ENCODE measurements at places on chromosomes 1 and 21.

- DNase-seq, result no peak
These were observed 13.3 kb downstream of the TRIM11 start for GRCh38 chr1:228393268-228393701.

DNA sequence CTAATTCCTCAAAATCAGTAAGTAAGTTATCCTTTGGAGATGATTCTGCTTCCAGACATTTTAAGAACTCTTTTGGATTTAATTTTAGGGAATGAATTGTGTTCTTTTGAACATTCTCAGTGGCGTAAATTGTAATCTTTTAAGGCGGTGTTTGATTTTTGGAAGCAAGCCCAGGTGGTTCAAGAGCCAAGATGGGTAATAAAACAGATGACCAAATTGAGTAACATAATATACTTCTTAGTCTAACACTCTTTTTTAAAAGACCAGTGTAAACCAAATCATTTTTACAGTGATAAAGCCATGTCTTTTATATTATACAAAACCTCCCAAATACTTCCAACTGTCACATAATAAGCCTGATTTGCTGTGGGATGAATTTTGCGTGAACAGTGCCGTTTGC, 133.8 kb downstream of the LRRC40 start:
- no peak for DNase-seq

- DNase-seq, result no peak
These were observed 9.7 kb upstream of the TTLL7 start for GRCh38 chr1:84008631-84009030.

DNA sequence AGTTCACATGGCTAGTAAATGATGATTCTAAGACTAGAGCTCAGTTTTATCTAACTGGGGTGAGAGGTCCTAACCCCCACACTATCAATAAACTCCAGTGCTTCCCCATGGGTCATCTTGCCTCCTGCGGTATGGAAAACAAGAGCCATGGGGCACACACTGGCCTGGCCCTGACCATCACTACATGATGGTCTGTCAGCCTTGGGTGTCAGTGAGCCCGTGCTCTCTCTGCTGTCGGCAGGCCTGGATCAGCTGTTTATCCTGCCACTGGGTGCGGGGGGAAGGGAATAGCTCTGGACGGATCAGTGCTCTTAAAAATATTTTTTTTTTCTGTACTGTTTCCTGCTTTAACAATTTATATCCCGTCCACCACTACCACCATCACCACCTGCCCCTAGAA, 255.0 kb upstream of the ADGRL2 start:
- no peak for DNase-seq

DNA sequence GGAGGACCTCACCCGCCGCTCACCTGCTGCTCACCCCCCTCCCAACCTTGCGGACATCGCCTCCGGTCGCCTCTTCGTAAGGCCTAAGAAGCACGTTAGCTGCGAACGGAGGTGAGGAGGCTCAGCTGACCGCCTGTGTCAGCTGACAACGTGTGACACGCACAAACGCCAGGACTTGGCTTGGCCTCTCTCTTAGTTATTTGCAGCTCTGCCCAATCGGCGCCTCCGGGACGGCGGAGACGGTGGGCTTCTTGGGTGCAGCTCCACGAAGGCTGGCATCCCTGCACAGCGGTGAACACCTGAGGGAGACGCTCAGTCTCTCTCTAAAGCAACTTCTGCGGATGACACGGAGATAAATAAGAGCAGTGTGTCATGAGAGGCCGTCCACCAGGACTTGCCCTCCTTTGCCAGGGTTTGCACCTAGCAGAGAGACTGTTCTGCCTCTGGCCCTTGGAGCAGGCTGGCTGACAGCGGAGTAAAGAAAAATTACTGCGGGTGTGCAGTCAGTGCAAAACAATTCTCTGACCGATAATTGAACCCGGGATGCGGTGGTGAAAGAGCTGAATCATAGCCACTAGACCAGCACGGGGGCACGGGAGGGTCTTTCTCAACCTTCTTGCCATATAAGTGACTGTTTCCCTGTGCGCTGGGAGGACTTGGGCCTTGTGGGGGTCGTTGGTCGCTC, 318.9 kb downstream of the FAM72C start:
- no peak for DNase-seq

DNA sequence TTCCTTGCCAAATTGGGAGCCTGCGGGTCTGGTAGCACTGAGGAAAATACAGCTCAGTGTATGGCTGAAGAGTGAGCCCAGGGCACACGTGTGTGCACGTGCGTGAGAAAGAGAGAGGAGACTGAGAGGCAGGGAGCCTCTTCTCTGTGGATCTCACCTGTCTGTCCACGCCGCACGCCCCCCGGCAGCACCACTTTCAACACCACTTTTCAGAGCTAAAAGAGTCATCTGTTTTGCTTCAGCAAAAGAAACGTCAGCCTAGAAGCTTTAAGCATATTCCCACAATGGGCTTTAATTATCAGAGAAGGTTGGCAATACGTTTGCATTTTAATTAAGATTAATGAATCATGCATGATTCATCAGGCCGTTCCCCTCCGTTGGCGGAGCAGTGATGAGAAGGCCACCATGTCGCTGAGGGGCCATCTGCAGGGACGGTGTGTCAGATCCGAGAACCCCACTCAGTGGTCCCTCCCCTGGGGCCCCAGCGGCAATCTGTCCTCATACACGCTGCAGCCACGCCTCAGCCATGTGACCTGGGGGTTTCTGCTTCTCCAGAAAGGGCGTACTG, 56.8 kb downstream of the SIK1 start:
- no peak for DNase-seq

DNA sequence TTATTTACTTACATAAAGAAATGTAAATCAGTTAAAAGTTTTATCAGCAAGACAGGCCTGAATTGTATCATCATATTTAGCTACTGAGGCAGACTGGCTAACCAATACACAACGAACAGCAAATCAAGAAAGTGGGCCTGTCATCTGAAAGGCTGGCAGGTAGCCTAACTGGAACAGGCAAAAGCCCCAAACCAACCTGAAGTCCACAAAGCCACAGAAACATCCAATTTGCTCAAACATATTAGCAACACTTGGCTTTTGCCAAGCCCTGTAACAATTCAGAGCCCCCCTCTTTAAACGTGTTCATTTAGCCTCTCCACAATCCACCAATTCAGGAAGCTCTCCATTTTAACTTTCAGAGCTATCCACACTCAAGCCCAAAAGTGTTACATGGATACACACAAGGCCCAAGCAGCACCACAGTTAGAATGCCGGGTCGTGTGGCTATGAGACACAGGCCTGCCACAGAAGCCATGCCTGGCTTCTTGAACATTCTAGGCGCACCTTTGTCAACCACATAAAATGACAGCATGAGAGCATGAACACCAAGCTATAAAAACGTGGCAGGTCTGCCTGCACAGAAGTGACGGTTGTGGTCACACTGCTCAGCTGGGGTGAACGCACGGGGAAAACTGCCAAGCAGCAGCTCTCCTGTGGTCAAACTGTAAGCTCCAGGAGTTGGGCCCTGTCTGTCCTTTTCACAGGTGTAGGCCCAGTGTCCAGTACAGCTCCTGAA, 49.3 kb downstream of the CD34 start:
- DNase-seq, result no peak

- no peak for DNase-seq
These were observed 11.4 kb downstream of the FAM89A start for GRCh38 chr1:231028682-231029081.

DNA sequence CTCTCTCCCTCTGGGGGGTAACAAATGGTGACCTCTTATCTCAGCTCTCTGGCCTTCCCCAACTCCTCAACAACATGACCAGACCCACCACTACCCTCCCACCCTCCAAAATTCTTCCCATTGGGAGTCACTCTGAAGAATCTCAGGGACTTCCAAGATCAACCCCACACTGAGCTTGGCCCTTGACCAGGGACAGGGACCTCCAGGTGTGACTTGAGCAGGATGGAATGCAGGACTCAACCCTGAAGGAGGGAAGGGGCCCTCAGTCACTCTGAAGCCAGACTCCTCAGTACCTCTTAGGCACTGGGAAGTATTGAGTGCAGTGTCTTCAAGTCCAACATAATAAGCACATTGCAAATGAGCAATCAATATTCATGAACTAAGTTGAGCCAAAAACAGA, 1.9 kb downstream of the CASQ1 start:
- no peak for DNase-seq
